ENCODE measurements at places on chromosomes 7 and 10.

- DNase-seq = no peak
These were observed 23.1 kb downstream of the PLAU start for GRCh38 chr10:73934074-73934473.

GRCh38 chr10:119466655-119467054 lies 75.9 kb downstream of the RGS10 start:
- no peak for DNase-seq

GRCh38 chr7:52592698-52593097 lies 442.7 kb upstream of the POM121L12 start:
- DNase-seq = no peak

DNA sequence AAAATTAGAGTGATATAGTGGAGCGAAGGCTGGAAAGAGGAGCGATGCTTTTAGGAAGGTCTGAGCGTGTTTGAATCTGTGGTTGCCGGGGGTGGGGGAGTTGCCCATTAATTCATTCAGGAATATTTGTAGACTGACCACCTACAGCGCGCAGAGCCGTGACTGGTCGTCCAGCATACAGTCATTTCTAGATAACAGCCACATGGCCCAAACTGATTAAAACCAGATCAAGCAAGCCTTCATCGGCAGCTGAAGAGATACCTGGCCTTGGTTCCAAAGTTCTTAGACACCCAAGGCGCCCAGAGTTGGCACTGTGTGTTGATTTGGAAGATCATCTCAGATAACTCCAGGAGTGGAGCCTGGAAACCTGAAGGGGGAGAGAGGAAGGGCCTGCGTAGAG lies 1.7 kb downstream of the PROSER2 start:
- no peak for DNase-seq

DNA sequence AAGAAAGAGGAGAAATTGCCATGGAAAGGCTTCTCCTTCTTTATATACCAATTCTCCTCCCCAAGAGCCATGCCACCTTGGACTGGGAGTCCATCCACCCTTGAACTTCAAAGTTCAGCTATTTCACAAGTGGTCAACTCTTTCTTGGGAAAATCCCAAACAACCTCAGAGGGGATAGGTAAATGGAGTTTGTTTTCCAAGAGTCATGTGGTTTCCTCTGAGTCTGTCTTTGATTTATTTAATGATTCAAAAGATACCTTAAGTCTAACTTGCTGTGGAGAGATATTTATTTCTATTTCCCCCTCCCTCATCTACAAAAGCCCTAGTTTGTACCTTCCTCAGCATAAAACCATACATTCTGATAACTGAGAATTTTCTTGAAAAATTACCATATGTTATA lies 758.6 kb upstream of the IGFBP3 start:
- no peak for DNase-seq

DNA sequence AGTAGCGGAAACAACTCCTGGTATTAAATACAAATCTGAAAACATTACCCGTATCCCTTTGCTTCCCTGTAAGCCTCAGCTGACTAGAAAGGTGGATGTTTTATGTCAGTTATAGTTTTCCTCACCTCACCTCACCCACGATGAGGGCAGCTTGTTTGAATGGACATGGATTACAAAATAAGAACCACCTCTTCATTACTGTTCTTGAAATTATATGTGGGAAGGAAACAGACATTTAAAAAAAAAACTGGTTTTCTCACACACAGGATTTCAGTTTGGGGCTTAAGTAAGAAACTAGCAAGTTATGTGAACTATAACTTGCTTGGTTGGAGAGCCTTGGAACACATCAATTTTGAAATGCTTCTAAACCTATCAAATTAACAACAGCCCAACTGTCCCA lies 232.9 kb upstream of the CCDC6 start:
- no peak for DNase-seq

DNA sequence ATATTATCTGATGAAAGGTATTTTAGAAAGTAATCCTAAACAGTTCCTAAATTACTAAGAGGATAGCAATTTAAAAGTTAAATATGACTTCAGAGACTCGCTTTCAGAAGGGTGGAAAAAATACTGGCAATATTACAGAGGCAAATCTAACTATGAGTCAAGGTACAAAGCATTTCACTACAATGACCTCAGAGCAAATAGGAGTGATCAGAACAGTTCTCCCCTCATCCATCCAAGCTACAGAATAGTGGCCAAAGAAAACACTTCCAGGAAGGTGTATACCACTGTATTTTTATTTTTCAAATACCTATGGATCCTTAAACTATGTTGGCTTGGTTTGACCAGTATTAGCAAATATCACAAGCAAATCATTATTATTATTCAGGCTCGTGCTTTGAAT lies 112.8 kb upstream of the ODAD2 start:
- DNase-seq = no peak

DNA sequence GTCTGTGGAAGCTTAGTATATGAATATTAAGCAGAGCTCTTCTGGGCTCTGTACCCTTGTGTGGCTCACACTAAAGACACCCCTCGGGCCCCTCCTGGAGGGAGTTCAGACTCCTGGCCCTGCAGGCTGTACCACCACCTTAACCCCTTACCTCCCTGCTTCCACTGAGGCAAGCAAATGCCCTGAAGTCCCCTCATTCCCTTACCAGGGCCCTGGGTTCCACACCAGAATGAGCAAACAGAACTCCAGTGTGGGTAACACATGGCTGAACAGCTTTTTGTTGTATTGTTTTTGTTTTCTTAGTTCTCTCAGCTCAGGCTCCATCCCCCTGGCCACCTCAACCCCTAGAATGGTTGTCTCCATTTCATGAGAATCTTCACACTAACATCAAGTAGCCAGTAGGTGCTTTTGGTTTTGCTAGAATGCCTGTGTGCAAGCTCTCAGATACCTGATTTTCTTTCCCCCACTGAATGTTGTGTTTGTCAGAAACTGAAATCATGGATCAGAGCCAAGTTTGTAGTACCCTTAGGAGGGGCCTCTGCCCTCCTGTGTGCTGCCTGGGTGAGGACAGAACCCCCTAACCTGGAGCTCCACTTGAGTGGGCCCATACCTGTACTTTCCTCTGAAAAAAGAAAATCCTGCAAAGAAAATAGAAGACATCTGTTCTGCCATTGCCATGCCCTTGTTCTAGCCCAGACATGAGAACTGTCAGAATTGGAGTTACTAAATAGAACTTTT lies 2.8 kb upstream of the WAPL start:
- no peak for DNase-seq

- no peak for DNase-seq
These were observed 159.5 kb upstream of the WDR11 start for GRCh38 chr10:120691625-120692024.

- DNase-seq = no peak
These were observed 1.6 kb upstream of the SEPHS1 start for GRCh38 chr10:13349463-13350274.

GRCh38 chr10:90461437-90462155 lies 396.2 kb downstream of the HTR7 start:
- no peak for DNase-seq

DNA sequence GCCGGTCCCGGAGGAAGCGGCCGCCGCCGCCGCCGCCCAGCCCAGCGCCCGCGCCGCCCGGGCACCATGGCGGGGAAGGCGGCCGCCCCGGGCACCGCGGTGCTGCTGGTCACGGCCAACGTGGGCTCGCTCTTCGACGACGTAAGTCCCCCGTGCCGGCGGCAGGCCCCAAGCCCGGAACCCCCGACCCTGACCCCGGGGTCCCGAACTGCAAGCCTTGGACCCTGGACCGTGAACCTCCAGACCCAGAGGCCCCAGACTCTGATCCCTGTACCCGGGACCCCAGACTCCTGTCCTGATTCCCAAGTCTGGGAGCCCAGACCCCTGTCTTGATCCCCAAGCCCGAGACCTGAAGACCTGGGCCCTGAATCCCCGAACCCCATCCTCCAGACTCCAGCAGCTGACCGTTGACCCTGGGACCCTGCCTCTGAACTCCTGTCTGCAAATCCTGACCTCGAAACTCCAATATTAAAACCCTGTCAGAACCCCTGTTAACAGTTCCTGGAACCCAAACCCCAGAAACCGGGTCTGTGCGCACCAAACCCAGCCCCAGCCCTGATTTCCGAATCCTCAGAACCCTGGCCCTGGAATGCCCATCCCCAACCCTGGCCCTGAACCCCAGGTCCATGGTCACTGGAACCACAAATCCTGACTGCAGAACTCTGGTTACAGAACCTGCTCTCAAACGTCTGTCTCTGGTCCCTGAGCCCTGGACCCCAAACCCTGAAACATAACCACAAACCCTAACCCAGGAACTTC lies 623 bp downstream of the INPP5A start:
- DNase-seq = no peak

Measured in foreskin keratinocyte (primary cell).